ENCODE measurements at places on chromosomes 5 and 9.
A peak's percentile ranks its signal among the peaks of the same experiment; 100 is the strongest.

GRCh38 chr5:133701871-133702270 lies 89.5 kb upstream of the FSTL4 start:
- no peak for DNase-seq

GRCh38 chr9:124010665-124011321 lies 775 bp upstream of the LHX2 start:
- DNase-seq, result no peak

DNA sequence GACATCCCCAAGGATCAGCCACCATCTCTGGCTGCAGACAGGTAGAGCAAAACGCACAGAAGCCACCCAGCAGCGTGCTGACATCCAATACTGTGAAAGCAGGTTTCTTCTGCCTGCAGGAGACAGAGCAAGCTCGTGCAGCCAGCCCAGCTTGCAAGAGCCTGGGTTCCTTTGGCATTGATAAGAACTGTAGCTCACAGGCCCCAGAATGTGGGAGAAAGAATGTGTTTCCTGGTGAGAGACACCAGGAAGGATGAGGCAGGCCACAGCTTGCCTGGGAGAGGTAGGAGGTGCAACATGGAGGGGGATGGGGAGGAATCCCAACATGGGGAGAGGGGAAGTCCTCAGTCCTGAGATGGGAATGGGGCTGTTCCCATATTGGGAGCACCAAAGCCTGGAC lies 34.0 kb upstream of the ARAP3 start:
- no peak for DNase-seq

GRCh38 chr9:76707510-76707909 lies 56.7 kb upstream of the PCA3 start:
- no peak for DNase-seq

GRCh38 chr5:168976311-168976970 lies 324.5 kb downstream of the SLIT3 start:
- no peak for DNase-seq

GRCh38 chr5:41903382-41903891 lies 707 bp upstream of the RIMOC1 start:
- DNase-seq, result no peak

DNA sequence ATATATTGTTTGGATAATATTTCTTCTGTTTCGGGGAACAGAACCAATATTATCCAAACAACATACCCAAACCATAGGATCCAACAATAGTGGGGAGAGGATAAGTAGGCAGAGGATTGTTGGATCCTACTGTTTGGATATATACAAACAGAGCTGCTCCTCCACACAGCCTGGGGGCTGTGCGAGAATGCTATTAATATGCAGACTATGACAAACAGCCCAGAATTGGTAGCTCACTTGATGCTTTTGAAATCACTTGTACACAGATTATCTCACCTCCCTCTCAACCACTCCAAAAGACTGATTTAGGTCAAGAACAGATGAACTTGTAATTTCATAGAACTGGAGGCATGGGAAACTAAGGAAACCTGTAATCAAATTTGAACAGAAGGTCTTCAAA lies 24.4 kb upstream of the MLANA start:
- no peak for DNase-seq

- DNase-seq, result no peak
Measured at GRCh38 chr9:94813379-94813778, 86.9 kb downstream of the AOPEP start.

GRCh38 chr5:73783828-73784227 lies 157.8 kb downstream of the ARHGEF28 start:
- peak; percentile 11 for DNase-seq

DNA sequence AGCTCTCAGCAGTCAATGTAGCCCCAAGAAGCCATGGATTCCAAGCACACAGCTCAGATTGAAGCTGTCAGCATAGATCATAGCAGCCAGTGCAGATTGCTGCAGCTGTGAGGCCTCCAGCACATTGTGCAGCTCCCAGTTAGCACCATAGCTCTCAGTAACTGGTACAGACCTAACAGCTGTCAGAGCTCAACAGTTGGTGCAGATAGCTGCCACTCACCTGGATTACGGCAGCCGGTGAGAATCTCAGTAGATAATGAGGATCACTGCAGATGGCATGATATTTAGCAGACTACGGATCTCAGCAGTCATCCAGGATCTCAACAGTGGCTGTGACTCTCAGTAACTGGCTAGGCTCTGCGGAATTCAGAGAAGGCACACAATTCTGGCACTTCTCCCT lies 500.4 kb downstream of the TUSC1 start:
- no peak for DNase-seq

DNA sequence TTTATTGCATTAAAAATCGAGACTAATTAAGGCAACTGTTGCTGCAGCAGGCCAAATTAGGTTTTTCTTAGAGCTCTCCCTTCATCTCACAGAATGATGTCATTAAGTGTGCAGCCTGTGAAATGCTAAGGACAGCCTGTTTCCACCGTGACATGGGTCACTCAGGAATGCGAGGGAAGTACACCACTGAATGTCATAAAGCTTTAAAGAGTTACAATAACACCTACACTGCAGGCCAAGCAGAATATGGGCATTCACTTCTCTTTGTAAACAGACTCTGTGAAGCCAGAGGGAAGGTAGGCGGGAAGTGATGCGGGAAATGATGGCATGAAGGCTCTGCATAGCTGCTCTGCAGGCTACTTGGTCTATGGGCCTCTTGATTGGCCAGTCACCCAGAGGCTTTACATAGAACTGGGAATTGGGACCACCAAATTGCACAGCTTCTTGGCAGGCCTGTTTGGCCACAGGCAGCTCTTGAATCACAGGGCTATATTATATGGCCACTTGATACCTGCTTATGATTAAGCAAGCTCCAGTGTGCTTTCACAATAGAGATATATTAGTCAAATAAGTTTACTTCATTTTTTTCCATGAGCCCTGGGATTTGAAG lies 28.4 kb upstream of the AOPEP start:
- peak; percentile 8 for DNase-seq

DNA sequence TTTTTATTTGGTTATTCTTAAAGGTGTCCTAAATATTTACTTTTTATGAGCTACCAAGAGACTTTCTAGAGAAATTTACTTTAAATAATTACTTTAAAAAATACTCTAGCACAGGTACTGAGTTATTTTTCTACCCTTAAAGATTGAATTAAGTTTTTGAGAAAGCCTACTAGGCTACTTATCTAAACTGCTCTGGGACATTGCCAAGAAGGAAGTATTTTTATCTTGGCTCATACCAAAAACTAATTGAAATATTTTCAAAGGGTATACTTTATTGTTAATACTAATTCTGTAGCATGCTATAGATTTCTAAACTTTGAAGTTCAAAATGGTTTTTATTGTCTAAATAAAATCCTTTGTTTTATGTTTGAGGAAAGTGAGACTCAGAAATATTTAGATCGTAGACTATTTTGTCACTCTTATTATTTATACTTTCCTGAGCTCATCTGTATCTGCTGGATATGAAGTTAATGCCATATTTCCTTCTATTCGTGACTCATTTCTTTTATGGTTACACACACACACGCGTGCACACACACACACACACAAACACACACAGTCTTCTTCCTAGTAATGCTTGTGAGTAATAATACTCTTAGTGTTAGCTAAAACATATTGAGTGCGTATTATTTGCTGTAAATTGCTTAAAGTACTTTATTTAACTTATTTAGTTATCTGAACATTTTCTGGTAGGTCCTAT lies 89.5 kb downstream of the MAN2A1 start:
- DNase-seq, result no peak

DNA sequence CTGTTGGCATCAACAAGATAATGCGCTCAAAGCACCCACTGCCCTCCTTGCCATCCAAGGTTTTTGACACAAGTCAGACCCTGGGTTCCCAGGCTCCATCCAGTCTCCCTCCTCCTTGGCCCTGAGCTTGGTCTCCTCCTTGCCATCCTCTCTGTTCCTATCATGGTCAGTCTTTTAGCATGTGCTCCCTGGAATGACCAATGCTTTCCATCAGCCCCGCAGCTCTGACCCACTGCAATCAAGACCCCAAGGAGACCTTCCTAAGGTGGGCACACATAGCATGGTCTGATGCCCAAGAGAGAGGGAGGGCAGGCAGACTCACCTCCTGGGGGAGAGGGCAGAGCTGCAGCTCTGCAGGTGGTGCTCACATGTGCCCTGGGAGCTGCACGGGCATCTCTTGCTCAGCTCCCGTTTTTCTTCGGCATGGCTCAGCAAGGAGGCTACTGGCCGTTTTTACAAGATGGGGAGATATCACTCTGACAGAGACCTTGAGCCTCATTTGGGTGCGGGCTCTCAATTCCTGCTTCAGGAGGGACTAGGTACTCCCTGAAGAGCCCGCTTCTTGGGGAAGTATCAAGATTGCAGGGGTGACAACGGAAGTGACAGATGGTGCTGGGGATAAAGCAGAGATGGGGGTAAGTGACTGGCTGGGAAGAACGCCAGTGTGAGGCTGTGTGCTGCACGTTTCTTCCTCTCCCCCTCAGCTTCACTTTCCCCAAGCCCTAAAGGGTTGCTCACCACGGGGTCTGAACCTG lies 3.3 kb downstream of the SEPTIN8 start:
- DNase-seq, result no peak

DNA sequence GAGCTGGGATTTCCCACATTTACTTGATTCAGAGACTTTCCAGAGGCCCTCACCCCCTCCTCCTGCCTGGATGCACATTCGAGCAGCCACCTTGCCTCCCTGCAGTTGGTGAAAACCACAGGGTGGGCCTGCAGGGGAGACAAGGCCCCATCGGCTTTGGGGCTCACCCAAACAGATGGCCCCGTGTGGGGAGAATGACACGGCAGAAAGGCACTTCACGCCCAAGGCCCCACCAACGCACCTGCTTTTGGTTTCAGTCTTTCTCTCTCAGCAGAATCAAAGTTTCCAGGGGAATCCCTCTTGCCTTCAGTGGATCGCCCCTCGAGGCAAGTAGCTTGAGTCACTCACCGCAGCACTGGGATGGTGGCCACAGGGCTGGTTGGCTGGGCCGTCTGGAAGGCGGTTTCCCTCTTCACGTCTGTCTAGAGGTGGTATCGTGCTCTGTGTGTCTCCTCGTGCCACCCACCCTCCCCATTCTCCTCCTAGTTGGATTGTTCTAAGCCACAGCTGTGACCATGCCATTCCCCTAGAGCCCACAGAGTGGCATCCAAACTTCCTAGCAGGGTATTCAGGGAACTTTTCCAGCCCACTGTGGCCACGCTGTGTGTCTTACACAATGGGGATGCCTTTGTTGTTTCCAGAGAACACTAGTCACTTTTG lies 31.8 kb downstream of the SEC61B start:
- DNase-seq, result peak; percentile 68

All from HT1080 (cell line).